Putamen (tissue), 1 donor: ENCODE measurements at places on chromosomes 3 and 15.

GRCh38 chr15:94478763-94479162, 247.4 kb downstream of the MCTP2 start:
- DNase-seq: no peak

- DNase-seq: no peak
Observed at GRCh38 chr3:29679944-29680343, 399.1 kb downstream of the RBMS3 start.

- DNase-seq: no peak
Observed at GRCh38 chr3:106247902-106248684, 379.3 kb upstream of the CBLB start.

GRCh38 chr3:88003115-88003755, 55.6 kb downstream of the CGGBP1 start:
- peak; percentile 20 for DNase-seq

DNA sequence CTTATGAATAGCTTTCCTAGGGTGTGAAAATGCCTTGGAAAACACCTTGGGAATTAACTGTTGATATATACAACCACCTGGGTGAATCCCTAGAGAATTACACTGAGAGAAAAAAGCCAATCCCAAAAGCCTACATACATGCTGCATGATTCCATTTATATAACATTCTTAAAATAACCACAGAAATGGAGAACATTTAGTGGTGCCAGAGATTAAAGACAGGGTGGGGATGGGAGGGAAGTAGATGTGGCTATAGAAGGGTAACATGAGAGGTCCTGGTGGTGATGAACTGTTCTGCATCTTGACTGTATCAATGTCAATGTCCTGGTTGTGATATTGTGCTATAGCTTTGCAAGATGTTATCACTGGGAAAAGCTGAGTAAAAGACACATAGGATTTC, 291.0 kb downstream of the CLSTN2 start:
- no peak for DNase-seq

GRCh38 chr3:187902936-187903335, 157.7 kb upstream of the BCL6 start:
- no peak for DNase-seq

GRCh38 chr3:99172736-99173657, 271.5 kb upstream of the DCBLD2 start:
- peak; percentile 26 for DNase-seq

GRCh38 chr15:62582580-62582979, 417.5 kb upstream of the C2CD4B start:
- no peak for DNase-seq

DNA sequence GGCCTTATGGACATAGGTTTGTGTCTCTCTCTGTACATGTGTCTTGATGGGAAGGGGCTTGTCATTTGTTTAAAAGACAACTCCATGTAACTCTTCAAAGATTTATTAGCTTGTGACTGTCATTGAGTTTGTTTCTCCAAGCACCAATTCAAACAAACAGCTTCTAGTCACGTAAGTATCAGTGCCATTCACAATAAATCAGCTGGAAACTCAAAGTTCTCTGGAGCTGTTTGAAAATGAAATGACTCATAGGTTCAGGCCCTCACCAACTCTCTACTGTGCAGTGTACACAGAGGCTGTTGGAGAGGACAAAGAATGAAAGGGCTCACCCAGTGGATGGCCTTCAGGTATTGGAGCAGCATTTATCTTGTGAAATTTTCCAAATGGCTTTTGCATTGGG, 476.3 kb downstream of the AGBL1 start:
- DNase-seq: no peak

GRCh38 chr3:156473341-156473740, 81.6 kb downstream of the SSR3 start:
- DNase-seq: no peak

GRCh38 chr3:48695393-48695753, 9.7 kb upstream of the NCKIPSD start:
- peak; percentile 39 for DNase-seq

- no peak for DNase-seq
Observed at GRCh38 chr15:87522997-87523396, 733.5 kb downstream of the NTRK3 start.

DNA sequence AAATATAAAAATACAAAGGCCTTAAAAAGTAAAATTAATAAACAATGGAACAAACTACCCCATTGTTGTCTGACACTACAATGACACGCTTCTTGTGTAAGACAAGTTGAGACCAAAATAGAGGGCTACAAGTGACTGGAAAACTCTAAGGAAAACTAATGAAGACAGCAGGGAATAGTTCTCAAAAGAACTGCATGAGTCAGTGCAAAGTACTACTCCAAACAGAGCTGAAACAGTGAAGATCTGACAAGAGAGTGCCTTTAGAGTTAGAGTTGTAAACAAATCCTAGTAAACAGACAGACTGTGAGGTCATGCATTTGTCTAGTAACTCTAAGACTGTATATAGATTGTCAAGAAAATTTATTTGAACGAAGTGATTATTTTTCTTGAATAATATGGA, 233.9 kb downstream of the BBX start:
- peak; percentile 17 for DNase-seq

DNA sequence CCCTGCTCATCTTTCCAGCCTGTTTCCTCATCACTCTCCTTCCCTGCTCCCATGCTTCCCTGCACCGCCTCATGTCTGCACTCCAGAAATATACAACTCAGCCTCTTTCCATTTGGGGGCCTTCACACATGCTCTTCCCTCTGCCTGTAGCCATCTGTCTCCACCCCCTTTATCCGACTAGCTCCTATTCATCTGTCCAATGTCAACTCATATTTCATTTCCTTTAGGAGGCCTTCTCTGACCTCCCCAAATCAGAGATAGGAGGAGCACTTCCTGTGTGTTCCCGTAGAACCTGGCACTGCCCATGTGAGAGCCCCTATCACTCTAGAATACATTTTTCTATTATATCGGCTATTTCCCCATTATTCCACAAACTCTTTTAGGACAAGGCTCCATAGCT, 10.6 kb downstream of the ATP8B4 start:
- no peak for DNase-seq

DNA sequence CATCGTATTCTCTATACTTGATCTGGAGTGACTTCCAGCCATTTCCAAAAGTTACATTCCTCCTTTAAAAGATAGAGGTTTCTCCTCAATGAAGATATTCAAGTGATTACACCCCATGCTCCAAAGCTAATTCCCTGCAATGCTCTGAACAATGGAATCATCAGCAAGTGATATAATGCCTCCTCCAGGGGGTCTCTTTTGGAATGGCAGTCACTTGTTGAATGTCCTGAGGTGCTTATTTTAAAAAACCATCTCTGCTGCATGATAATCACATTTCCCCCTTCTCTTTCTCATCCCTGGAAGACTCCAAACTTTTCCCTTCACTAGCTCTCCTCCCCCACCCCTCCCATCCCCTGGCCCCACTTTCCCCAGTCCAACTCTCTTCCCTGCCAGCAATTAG, 2.6 kb downstream of the LHFPL4 start:
- no peak for DNase-seq

- DNase-seq: no peak
Observed at GRCh38 chr15:72168808-72169190, 28.8 kb downstream of the GRAMD2A start.

DNA sequence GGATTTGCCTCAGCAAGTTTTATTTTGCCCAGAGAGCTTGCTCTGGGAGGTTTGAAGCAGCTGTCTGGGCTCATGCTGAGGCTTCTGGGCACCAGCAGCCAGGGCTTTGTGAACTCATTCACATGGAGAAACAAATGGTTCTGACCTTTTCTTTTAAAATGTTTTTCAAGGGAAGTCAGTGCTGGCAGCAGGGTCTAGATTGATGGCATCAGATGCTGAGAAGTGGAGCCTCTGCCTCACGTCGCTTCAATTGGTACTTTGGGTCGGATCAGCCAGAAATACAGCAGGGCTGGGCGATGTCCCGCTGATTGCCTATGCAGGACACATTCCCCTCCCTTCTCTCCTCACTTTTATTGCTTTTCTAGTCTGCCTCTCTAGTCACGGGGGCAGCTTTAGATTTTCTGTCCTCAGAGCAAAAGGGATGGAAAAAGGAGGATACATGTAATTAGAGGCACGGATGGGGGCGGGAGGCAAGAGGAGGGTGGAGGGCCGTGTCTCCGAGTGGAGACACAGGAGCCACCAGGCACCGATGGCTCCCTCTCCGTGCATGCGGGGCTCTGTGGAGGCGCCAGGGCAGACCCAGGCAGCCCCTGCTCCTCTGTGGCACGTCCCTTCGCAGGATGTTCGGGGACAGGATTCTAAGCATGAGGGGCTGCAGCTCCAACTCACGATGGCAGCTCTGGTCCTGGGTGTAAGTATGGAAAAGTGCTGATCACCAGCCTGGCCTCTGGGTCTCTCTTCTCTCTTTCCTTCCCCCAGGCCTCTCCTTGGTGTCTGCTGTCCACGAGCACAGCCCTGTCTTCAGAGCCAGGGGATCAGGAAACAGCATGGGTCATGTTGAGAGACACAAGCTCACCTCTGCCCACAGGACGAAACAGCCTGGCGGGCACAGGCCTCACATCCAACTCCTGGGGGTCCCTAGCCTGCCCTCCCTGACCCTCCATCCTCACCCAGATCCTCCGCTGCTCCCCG, 116.1 kb downstream of the FAM43A start:
- no peak for DNase-seq

DNA sequence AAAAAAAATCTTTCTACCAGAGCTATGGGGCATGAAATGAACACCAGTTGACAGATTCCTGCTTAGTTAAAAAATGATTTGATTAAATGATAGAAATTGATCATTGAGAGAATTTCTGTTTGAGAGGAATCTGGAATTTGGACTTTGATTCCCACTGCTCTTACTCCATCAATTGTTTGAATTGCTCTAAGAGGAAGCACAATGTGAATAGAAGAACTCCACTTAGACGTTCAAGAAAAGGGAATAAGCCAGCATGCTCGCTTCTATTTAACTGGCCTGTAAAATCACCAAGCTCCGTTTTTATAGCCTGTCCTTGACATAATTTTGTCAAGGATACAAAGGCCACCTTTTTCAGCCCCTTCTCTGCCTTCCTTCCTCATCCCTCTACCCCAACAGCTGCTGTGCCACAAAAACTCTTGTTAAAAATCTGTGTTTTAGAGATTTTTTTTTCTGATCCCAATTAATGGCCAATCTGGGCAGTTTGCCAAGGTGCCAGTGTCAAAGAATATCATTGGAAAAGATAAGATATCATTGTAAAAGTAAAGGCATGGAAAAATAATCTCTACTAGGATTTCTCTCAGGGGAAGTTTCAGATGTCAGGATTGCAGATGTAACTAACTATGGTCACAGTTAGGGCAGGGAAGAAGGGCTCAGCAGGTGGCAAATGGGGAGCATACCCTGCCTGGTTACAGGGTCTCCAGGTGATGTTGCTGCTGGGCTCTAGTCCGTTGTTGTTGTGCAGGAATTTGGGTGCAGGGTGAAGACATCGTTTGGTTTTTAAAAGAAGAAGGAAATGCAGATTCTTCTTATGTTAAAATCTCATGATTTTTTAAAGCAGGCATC, 301.8 kb upstream of the PDZRN3 start:
- no peak for DNase-seq

DNA sequence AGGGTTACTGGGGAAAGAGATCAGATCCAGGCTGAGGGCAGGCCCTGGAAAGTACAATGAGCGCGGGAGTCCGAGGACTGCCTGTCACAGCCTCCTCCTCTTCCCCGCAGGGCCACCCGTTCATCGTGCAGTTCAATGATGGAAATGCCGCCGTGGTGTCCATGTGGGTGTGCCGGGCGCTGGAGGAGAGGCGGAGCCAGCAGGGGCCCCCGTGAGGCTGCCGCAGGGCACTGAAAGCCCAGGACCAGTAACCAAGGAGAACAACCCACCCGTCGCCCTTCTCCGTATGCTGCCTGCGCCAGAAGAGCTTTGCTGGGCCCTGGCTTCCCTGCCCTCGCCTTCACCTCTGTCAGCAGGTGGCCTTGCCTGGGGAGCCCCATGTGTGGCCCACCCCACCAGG, 18.8 kb upstream of the SKOR1 start:
- no peak for DNase-seq

- DNase-seq: no peak
Observed at GRCh38 chr3:78895528-78895927, 872.3 kb downstream of the ROBO1 start.

DNA sequence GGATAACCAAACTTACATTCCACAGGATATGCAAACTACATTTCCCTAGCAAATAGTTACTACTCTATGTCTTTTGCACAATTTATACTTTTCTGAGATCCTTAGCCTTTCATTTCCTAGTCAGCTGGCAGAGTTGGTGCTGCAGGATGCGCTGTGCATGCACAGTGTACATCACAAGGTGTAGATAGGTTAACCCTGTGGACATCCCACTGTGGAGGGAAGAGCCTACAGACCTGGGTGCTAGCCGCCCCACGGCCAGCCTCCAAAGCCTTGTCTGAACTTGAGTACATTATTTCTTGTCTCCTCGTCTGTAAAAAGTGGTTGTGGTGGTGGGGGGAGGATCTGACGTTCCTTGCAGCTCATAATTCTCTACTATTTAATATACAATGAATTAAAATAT, 3.5 kb downstream of the TNFSF10 start:
- DNase-seq: no peak

- DNase-seq: no peak
Observed at GRCh38 chr3:64299206-64299605, 73.9 kb upstream of the PRICKLE2 start.

GRCh38 chr3:160698599-160699195, 21.7 kb downstream of the ARL14 start:
- no peak for DNase-seq

- DNase-seq: no peak
Observed at GRCh38 chr3:49327485-49327884, 12.4 kb downstream of the USP4 start.

DNA sequence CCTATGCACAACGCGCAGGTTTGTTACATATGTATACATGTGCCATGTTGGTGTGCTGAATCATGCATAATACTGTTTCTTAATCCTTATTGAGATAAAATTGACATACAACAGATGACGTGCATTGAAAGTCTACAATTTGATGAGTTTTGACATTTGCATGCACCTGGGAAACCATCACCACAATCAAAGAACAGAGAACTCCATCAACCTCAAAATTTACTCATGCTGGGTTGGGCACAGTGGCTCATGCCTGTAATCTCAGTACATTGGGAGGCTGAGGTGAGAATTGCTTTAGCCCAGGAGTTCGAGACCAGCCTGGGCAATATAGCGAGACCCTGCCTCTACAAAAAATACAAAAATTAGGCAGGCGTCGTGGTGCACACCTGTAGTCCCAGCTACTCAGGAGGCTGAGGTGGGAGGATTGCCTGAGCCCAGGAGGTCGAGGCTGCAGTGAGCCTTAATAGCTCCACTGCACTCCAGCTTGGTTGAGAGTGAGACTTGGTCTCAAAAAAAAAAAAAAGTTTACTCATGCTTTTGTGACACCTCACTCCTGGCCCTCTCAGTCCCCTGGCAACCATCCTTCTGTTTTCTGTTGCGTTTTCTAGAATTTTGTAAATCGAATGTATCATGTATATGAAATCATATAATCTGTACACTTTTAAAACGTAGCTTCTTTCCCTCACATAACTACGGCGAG, 56.6 kb downstream of the BHLHE40 start:
- no peak for DNase-seq

DNA sequence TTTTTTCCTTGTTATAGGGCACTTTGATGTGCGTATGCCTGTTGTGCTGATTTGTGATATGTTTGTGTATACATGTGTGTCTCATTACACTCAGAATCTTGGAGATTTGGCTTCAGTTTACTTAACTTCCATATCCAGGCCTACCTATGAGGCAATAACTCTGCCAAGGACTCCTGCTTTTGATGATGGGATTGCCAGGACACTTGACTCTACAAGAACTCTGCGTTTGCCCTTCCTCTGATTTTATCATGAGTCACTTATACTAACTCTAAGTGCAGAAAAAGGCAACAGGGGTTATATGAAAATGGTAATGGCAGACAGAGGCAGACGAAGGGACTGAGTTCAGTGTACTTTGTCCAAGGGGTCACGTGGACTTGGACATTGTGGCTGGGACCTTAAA, 33.6 kb downstream of the MCTP2 start:
- DNase-seq: no peak
